ENCODE measurements at places on chromosomes 1 and 21. TPM values are rescaled to one million over a fixed set of nuclear protein-coding genes. Genes with fewer than 3 reads are reported as not detected.

DNA sequence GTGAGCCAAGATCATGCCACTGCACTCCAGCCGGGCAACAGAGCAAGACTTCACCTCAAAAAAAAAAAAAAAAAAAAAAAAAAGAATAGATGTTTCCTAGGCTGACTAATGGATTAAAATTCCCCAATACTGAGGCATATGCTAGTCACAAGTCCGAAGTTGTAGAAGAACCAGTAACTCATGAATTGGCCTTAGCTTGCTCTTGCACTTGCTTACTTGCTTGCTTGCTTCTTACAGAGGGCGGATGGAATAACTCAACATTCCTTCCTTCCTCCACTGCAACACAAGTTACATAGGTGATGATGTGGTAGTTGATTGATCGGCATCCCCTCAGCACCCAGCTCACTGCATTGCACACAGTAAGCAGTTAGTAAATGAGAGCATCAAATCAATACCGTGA lies 2.8 kb upstream of the TARS2 start:
- peaks cover 3% of the 10 kb centered on the region for H3K27me3 ChIP-seq
- DNase-seq = no peak
- H3K27ac ChIP-seq = no peak overlapping the region
- H3K36me3 ChIP-seq = peaks cover 7% of the 10 kb centered on the region

GRCh38 chr1:24970399-24970753 lies 40.3 kb upstream of the RUNX3 start:
- H3K4me1 ChIP-seq = peaks cover 76% of the 10 kb centered on the region
- no peak overlapping the region for H3K27ac ChIP-seq
- H3K36me3 ChIP-seq = peaks cover 25% of the 10 kb centered on the region
- no peaks in the 10 kb centered on the region for H3K27me3 ChIP-seq
- DNase-seq = no peak

DNA sequence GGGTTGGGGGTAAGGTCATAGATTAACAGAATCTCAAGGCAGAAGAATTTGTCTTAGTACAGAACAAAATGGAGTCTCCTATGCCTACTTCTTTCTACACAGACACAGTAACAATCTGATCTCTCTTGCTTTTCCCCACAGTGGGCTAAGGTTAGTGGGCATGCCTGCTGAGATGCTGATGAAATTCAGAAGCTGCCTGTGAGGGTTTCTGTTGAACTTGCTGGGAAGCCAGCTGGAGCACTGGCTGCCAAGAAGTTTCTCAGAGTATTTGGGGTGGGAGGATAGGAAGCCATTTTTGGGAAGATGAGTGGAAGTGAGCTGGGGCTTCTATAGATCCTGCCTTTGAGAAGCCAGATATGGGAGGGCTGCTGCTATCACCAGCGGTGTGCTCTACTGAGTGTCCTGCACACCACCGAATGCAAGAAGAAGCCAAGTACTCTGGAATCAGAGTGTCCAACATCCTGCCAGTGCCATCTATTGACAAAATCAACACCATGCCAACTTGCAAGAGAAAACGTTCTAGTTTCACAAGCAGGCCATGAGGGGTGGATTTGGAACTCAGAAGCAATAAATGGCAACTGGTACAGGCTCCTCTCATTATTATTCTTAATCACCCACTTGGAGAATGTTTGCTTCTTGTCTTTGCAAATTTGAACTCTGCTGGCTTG lies 102.7 kb downstream of the PTPRU start:
- no peak for DNase-seq
- H3K36me3 ChIP-seq = no peaks in the 10 kb centered on the region
- H3K27ac ChIP-seq = no peak overlapping the region
- H3K4me3 ChIP-seq = no peak overlapping the region
- H3K4me1 ChIP-seq = no peaks in the 10 kb centered on the region

Gene SERPINC1
- 0.17 TPM for total RNA-seq

Gene JAM2
- 0.23 TPM for total RNA-seq

Data from activated CD4-positive, alpha-beta T cell treated with anti-CD3 and anti-CD28 coated beads, Interleukin-2, amount 10 ng/mL, durations not matched to agents 7 days and 5 days (primary cell).